ENCODE measurements at places on chromosomes 5 and 9.

DNA sequence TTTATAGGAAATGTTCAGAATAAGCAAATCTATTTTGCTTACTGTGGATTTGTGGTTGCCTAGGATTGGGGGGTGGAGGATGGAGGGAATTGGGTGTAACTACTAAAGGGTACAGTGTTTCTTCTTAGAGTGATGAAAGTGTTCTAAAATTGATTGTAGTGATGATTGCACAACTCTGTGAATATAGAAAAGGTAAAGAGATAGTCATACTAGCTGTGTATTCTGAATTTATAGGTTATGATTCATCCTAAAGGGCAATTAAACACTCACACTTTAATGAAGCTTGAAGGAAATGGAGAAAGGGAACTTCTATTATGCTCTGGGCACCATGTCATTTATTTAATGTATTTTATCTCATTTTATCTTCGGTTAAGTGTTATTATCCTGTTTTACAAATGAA is 9.9 kb downstream of the TXNDC8 start:
- DNase-seq, result no peak

- DNase-seq, result no peak
These were observed 12.5 kb upstream of the LPAR1 start for GRCh38 chr9:111050819-111051218.

DNA sequence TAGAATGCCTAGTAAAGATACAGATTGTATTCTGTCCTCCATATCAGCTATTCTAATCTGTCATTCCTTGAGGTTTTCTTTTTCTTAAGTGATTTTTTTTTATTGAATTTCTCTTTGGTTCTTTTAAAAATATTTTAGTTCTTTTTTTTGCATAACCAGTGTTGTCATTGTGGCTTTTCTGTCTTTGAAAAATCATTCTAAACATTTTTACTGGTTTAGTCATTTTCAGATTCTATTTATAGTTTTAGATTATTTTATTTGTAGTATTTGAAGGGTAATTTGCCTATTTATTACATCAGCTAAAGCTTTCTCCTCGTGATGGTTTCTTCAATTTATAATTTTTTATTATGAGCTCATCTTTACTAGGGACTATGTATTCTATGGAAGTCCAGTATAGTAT is 78.1 kb downstream of the NDUFAF2 start:
- DNase-seq, result no peak

GRCh38 chr5:172887692-172888091 is 53.6 kb downstream of the ERGIC1 start:
- peak; percentile 42 for DNase-seq

- no peak for DNase-seq
These were observed 213.9 kb upstream of the TBCA start for GRCh38 chr5:77990020-77990419.

GRCh38 chr9:34783951-34784487 is 74.1 kb upstream of the CCL21 start:
- peak; percentile 6 for DNase-seq

GRCh38 chr9:84821431-84821830 is 151.9 kb downstream of the NTRK2 start:
- no peak for DNase-seq

GRCh38 chr5:127697894-127698600 is 5.1 kb upstream of the CCDC192 start:
- no peak for DNase-seq

DNA sequence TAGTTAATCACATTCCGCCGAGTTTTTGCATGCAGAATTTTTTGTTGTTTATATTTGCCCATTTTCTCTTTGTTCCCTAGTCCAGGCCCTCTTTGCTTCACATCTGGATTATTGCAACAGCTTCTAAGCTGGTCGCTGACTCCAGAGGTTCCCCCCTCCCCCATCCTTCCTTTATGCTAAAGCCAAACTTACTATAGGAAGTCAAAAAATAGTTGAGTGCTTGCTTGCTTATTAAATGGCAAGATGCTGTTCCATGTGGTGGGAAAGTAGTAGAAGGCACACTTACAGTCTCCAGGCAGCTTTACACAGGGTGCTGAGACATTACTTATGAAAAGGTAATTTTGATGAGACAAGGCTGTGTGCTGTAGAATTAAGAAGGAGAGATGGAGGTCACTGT is 1.3 kb downstream of the ZBTB34 start:
- DNase-seq, result no peak

GRCh38 chr5:83474991-83475390 is 3.4 kb downstream of the VCAN start:
- no peak for DNase-seq

DNA sequence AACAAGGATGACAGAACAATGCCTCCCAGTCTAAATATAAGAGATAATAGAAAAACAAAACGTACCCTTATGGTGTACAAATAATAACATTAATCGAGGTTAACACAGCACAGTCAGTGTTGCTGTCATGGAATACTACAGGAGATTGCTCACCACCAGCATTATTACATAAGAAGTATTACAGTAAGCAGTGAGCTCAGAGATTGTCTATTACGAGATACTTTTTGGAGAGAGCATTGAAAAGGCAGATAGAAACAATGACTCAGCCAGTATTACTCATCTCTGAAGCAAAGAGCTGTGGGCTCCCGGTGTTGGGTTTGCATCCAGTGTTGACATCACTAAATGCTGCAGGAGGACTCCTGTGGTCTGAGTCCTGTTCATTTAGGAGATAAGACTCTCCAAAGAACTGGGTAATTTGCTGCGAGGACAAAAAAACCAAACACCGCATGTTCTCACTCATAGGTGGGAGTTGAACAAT is 191.9 kb upstream of the SEMA6A start:
- DNase-seq, result no peak

GRCh38 chr9:91426123-91426745 is 2.6 kb upstream of the NFIL3 start:
- no peak for DNase-seq

- no peak for DNase-seq
These were observed 235.6 kb downstream of the RAB3C start for GRCh38 chr5:58818465-58818864.

GRCh38 chr5:93607367-93608258 is 24.6 kb downstream of the NR2F1 start:
- no peak for DNase-seq

- DNase-seq, result no peak
These were observed 5.8 kb downstream of the ALDOB start for GRCh38 chr9:101429736-101430135.

- no peak for DNase-seq
These were observed 343.4 kb downstream of the DNAH5 start for GRCh38 chr5:13601112-13601511.

DNA sequence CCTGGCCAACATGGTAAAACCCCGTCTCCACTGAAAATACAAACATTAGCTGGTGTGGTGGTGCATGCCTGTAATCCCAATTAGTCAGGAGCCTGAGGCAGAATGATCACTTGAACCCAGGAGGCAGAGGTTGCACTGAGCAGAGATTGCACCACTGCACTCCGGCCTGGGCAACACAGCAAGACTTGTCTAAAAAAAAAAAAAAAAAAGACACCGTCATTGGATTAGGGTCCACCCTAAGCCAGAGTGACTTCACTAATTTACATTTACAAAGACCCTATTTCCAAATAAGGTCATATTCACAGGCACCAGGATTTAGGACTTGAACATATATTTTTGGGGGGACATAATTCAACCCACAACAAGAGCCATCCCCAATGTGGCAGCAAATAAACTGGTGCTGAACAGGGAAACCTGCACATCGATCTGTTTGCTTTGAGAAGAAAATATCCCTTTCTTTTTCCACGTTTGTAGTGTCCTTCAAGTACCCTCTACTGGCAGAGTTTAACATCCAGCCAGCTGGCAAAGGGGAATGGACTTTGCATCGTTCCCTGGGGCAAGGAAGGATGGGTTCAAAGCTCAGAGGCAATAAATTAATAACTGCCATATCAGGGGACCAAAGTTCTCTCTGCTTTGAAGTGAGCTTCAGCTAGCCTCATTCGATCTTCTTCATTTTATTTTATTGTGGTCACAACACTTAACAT is 3.7 kb upstream of the DNAJC25 start:
- no peak for DNase-seq

GRCh38 chr9:26033336-26033735 is 355.1 kb upstream of the TUSC1 start:
- no peak for DNase-seq

GRCh38 chr5:39399135-39400036 is 25.4 kb downstream of the DAB2 start:
- DNase-seq, result no peak

- DNase-seq, result no peak
These were observed 41.6 kb upstream of the SHOC1 start for GRCh38 chr9:111836311-111836710.

DNA sequence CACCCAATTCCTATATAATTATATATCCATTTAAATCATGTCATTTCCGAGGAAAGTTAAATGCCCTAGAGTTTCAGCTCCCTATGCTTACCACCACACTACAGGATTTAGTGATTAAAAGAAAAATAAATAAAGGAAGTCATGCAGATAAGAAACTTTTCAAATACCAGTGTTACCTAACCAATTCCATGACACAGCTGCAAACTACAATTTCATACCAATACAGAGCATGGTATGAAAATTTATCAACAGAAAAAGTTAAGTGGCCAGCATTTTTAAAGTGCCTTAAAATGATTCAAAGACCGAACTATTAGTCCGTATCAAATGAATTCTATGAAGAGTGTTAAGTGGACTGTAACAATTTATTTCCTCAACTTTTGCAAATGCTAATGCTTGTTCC is 35.9 kb downstream of the CEP120 start:
- DNase-seq, result no peak

DNA sequence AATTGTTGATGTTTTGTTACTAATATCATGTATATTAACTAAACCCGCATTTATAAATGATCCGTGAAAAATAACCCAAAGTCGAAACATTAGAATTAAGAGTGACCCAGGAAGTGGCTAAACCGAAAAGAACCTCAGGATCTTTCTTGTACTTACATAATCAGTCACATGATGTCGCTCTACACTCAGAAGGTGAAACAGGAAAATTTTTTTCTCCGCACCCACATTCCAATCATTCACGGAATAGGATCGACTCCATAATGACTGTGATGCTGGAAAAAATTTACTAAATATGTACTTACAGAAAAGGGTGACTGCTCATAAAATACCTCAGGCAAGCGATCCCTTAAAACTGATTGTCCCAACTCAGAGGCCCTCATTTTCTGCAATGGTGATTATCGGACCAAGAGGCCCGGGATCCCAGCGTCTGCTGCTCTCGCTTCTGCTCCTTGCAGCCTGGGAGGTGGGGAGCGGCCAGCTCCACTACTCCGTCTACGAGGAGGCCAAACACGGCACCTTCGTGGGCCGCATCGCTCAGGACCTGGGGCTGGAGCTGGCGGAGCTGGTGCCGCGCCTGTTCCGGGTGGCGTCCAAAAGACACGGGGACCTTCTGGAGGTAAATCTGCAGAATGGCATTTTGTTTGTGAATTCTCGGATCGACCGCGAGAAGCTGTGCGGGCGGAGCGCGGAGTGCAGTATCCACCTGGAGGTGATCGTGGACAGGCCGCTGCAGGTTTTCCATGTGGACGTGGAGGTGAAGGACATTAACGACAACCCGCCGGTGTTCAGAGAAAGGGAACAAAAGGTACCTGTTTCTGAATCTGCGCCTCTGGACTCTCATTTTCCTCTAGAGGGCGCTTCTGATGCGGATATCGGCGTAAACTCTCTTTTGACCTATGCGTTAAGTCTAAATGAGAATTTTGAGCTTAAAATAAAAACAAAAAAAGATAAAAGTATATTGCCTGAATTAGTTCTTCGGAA is at the start of gene PCDHA12:
PCDHA12 (plus strand) TSS at position 224 of the 981 bp plus-strand sequence; CDS start at position 389, 165 bp downstream.
- no peak for DNase-seq

- DNase-seq, result no peak
These were observed 57.6 kb upstream of the GRAMD2B start for GRCh38 chr5:126365446-126366198.

DNA sequence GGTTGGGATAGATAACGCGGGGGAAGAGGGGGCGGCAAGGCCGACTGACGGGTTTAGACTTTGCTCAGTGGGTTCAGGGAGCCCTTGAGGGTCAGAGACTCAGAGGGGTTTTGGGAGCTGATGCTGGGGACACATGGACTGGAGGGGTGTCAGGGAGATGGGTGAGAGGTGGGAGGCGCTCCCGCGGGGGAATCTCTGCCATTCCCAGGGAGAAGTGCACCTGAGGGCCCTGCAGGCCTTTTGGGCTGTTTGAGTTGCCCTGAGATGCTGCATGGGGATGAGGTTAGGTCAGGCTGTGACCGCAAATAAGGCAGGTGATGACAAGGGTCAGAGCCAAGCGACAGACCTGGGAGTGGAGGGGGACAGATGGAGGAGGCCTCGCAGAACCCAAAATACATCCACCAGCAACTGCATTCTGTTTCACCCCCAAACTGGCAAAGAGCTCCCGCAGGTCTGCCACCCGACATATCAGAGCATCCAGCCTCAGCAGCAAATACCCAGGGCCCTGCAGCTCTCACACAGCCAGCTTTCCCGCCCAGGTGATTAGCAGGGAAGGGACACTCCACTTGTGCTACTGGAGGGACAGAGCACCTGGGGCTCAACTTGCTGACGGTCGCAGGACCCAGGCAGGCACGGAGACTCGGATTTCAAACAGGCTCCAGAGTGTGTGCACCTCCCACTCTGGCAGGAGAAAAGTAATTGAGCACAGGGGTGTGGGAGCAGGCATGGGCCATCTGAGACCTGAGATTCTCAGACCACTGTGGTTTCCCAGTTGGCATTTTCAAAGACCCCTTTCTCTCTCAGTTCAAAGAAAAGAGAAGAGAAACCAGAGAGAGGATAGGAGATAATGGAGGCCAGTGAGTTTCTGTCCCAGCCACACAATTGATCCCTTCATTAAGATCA is 26.4 kb downstream of the TMOD1 start:
- DNase-seq, result no peak

GRCh38 chr5:58258984-58259684 is 200.8 kb downstream of the PLK2 start:
- no peak for DNase-seq

GRCh38 chr5:147509041-147509709 is 693 bp downstream of the DPYSL3 start:
- DNase-seq, result no peak

DNA sequence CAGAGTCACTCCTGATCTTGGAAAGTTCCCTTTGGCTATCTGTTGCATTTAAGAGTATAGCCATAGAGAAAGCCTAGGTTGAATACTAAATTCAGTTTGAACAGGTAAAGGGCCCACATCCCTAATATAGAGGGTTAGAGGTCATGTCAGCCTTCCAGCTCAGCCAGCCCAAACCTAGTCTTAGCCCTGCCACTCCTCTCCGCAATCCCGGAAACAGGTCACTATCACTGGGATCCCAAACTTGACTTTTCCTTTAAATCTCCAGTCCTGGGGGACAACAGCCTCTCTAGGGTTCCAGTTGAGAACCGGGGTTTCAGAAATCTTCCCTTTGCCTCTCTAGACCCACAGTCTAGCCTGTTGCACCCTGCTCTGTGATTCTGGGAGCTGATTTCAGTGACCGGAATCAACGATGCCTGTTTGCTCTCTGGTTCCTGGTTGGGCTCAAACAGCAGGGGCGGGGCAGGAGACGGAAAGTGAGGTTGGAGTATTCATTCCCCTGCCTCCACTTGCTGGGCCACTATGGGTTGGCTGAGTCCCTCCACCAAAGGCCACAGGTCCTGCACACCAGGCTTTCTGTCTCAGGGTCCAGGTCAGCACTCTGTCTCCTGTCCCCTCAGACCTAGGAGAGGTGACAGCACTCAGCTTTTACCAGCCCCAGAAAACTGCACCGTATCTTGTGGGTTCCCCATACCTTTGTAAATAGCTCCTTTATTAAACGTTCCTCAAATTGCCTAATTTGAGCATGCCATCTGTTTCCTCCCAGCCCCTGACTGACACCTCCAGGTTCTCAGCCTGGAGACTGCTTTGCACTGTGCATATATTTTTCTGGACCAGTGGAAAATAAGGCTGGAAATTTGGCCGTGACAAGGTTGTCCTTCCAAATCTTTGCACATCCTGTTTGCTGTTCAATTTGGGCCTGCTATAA is 23.8 kb upstream of the CPEB4 start:
- no peak for DNase-seq

Measured in caudate nucleus (tissue), 63 donors.